CD4-positive, alpha-beta T cell (primary cell): ENCODE measurements at places on chromosomes 2 and 18.

DNA sequence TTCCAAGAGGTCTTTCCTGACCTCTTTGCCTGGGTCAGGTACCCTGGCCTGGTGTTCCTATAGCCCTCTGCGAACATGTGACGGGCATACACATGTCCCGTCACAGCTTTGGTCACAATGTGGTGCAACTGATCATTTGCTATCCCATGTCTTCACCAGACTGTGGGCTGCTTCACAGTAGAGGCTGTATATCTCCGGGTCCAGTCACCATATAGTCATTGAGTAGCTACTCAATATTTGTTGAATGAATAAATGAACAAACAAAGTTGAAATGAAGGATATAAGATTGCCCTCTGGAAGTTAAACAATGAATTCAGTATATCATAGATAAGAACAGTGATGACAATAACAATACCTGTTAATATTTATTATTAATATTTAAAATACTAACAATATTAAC is 16.8 kb downstream of the AOX1 start:
- no peak overlapping the region for H3K4me3 ChIP-seq
- no peaks in the 10 kb centered on the region for H3K36me3 ChIP-seq

GRCh38 chr18:10791169-10791831 is 265.5 kb downstream of the NAPG start:
- H3K36me3 ChIP-seq, result no peaks in the 10 kb centered on the region
- no peak overlapping the region for H3K27ac ChIP-seq
- H3K27me3 ChIP-seq, result no peaks in the 10 kb centered on the region
- peaks cover 2% of the 10 kb centered on the region for H3K4me1 ChIP-seq
- no peak for DNase-seq
- H3K4me3 ChIP-seq, result no peak overlapping the region

DNA sequence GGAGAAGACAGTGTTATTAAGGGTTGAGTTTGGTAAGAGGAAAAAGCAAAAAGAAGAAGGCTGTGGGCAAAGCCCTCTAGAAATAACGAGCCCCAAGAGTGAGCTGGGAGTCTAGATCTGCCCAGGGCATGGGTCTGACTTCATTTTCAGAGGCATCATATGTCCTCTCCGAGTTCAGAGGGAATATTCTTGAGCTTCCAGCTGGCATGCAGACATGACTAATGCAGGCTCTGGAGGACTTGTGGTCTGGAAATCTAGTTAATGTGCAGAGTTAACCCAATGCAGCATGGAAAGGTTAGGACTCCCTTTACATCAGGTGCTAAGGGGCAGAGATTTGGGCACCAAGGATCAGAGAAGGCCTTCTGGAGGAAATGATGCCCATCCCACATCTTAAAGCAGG is 7.3 kb downstream of the ACMSD start:
- H3K36me3 ChIP-seq, result no peaks in the 10 kb centered on the region
- no peak for DNase-seq
- no peaks in the 10 kb centered on the region for H3K27me3 ChIP-seq
- H3K27ac ChIP-seq, result no peak overlapping the region

- H3K27me3 ChIP-seq, result no peaks in the 10 kb centered on the region
- peak overlapping the region; percentile 99 for H3K27ac ChIP-seq
- no peaks in the 10 kb centered on the region for H3K36me3 ChIP-seq
- no peak for DNase-seq
These were observed 1.5 kb downstream of the KLF7 start for GRCh38 chr2:207164006-207164831.

DNA sequence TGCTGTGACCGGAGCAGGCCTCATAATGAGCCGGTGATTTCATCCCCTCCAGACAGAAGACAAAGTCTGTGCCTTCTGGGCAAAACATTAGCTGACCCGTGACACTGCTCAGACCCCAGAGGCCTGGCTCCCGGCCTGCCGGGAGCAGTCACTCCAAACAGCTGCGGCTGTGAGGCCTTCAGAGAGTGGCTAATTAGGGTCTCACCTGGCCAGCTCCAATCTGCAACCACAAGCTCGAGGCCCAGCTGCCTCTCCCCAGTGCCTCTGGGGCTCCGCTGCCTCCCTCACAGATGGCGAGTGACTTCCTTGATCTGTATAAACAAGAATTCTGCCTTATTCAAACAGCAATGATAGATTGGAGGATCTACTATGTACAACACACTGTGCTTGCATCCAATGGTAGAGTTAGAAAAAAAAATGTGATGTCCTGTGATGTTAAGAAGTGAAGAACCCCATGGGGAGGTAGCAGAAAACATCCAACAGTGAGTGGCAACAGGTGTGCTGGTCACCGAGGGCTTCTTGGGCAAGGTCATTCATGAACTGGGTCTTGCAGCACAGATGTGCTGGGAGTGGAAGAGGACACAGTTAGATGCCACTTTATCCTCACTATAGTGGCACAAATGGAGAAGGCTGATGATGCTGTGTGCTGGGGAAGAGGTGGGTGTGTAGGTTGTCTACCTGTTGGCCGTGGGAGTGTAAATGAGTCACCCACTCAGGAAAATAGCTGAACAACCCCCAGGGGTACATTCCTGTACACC is 98.2 kb upstream of the ASAP2 start:
- no peaks in the 10 kb centered on the region for H3K4me1 ChIP-seq
- no peak overlapping the region for H3K27ac ChIP-seq
- no peaks in the 10 kb centered on the region for H3K36me3 ChIP-seq
- no peak for DNase-seq

DNA sequence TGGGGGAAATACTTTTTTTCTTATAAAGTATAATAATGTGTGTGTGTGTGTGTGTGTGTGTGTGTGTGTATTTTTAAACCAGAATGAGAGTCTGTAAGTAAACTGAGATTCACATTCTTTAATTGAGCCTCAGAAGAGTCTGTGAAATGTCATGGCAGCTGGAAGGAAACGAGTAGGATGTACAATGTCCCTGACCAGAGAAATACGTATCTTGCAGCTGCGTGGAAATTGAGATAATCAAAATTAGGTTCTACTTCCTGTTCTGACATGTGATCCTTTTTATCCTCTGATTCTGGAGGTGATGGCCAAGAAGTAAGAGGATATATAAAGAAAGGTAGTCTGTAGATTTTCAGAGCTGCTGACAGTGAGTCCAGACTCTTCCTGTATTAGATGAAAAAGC is 50.0 kb downstream of the SH3RF3 start:
- H3K36me3 ChIP-seq, result no peaks in the 10 kb centered on the region
- H3K27ac ChIP-seq, result no peak overlapping the region
- DNase-seq, result no peak
- peaks cover 5% of the 10 kb centered on the region for H3K4me1 ChIP-seq
- no peaks in the 10 kb centered on the region for H3K27me3 ChIP-seq

DNA sequence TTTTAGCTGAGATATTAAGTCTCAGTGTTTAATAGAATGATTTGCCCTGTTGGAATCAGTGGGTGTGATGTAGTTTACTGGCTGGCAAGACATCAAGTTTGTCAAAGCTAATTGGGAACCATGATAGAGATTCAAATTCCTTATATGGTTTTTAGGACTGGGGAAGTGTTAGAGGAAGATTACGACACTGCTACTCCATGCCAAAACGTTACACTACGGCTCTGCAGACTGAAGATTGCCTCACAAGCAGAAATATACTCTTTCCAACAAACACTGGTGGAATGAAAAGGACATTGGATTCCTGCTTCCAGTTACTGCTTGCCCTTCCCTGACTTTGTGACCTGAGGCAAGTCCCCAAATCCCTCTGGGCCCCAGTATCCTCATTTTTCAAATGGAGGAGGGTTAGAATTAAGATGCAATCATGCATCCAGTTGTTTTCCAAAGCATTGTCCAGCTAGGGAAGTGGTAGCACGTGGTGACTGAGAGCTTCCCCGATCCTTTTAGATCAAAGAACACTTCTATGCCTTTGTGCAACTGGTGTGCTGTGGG is 147.6 kb downstream of the CDC42EP3 start:
- no peak overlapping the region for H3K4me3 ChIP-seq
- no peak for DNase-seq
- H3K27ac ChIP-seq, result no peak overlapping the region
- no peaks in the 10 kb centered on the region for H3K36me3 ChIP-seq

GRCh38 chr2:106057206-106057605 is 136.9 kb downstream of the UXS1 start:
- H3K27me3 ChIP-seq, result no peaks in the 10 kb centered on the region
- no peak overlapping the region for H3K27ac ChIP-seq
- DNase-seq, result peak; percentile 23

GRCh38 chr2:222318712-222319585 is 20.2 kb upstream of the PAX3 start:
- no peaks in the 10 kb centered on the region for H3K36me3 ChIP-seq
- peaks cover 32% of the 10 kb centered on the region for H3K27me3 ChIP-seq
- H3K27ac ChIP-seq, result no peak overlapping the region
- H3K4me3 ChIP-seq, result peak overlapping the region; percentile 49

DNA sequence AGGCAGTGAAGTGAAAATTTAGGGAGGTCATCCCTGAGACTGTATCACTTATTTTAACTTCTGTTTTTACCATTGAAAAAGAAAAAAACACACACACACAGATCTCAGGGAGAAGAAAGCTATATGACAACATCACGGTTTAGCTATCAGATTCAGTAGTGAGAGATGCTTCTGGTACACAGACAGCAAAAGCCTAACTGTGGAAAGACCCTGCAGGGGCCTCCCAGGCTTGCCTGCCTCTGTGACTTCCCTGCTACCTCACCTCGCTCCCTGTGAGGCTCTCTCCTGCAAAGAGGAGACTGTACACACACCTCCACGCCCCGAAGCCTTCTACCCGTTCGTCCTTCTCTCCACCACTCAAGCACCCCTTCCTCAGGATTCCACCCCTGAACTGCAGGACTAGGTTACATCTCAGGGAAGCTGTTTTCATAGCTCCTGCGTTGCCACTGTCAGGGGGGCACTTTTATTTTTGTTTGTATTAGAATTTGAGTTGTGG is 86.3 kb downstream of the EPB41L3 start:
- H3K36me3 ChIP-seq, result no peaks in the 10 kb centered on the region
- no peaks in the 10 kb centered on the region for H3K27me3 ChIP-seq
- H3K27ac ChIP-seq, result no peak overlapping the region
- no peak for DNase-seq
- H3K4me3 ChIP-seq, result no peak overlapping the region

- no peaks in the 10 kb centered on the region for H3K36me3 ChIP-seq
- H3K27me3 ChIP-seq, result peaks cover 85% of the 10 kb centered on the region
- H3K27ac ChIP-seq, result no peak overlapping the region
- H3K4me3 ChIP-seq, result no peak overlapping the region
- no peak for DNase-seq
These were observed 10.3 kb downstream of the HOXD3 start for GRCh38 chr2:176167398-176167797.

DNA sequence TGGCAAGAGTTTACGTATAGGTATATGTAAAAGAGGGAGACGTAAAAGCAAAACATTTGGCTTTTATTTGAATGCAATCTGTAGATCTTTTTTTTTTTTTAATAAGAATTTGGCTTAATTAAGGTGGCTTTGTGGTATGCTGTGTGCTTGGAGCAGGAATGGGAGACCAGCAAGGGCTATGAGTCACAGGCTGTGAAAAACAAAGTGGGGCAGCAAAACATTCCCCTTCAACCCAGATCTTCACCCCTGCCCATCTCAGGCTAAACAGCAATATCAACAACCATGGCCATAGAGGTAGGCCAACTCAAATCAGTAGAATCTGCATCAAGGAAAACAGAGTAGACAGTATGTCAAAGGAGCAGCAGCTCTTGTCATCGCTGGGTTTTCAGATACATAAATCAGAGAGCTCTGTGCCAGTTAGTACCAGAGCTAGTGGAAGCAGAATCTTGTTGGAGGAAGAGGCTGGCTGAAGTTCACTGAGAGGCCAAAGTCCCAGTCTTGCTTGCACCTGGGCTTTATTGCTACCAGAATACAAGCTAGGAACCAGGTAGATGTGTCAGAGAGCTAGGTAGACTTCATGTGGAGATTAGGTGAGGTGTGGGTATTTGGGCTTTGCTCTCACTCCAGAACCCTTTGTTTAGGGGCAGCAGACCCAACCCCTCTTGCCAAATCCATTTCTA is 191.5 kb upstream of the FANCL start:
- H3K4me1 ChIP-seq, result peaks cover 2% of the 10 kb centered on the region
- DNase-seq, result no peak
- no peaks in the 10 kb centered on the region for H3K36me3 ChIP-seq
- peaks cover 15% of the 10 kb centered on the region for H3K27me3 ChIP-seq
- H3K27ac ChIP-seq, result no peak overlapping the region

GRCh38 chr2:6860296-6860695 is 5.4 kb downstream of the CMPK2 start:
- no peak overlapping the region for H3K4me3 ChIP-seq
- no peak overlapping the region for H3K27ac ChIP-seq
- peaks cover 10% of the 10 kb centered on the region for H3K4me1 ChIP-seq
- no peak for DNase-seq

- no peak overlapping the region for H3K27ac ChIP-seq
- no peaks in the 10 kb centered on the region for H3K4me1 ChIP-seq
- DNase-seq, result no peak
- H3K36me3 ChIP-seq, result no peaks in the 10 kb centered on the region
- no peaks in the 10 kb centered on the region for H3K27me3 ChIP-seq
These were observed 24.7 kb downstream of the CYP27C1 start for GRCh38 chr2:127195140-127196074.

- DNase-seq, result no peak
- H3K4me1 ChIP-seq, result no peaks in the 10 kb centered on the region
- H3K36me3 ChIP-seq, result no peaks in the 10 kb centered on the region
- peak overlapping the region; percentile 19 for H3K4me3 ChIP-seq
- H3K27ac ChIP-seq, result no peak overlapping the region
These were observed 50.9 kb downstream of the ADNP2 start for GRCh38 chr18:80159713-80160636.

GRCh38 chr2:80887841-80888378 is 583.4 kb upstream of the LRRTM1 start:
- no peaks in the 10 kb centered on the region for H3K36me3 ChIP-seq
- H3K4me1 ChIP-seq, result no peaks in the 10 kb centered on the region
- no peak overlapping the region for H3K27ac ChIP-seq
- DNase-seq, result no peak

- H3K4me1 ChIP-seq, result no peaks in the 10 kb centered on the region
- no peak overlapping the region for H3K27ac ChIP-seq
- no peak for DNase-seq
- no peaks in the 10 kb centered on the region for H3K36me3 ChIP-seq
- H3K4me3 ChIP-seq, result no peak overlapping the region
These were observed 124.5 kb downstream of the CNTNAP5 start for GRCh38 chr2:124149571-124149970.

DNA sequence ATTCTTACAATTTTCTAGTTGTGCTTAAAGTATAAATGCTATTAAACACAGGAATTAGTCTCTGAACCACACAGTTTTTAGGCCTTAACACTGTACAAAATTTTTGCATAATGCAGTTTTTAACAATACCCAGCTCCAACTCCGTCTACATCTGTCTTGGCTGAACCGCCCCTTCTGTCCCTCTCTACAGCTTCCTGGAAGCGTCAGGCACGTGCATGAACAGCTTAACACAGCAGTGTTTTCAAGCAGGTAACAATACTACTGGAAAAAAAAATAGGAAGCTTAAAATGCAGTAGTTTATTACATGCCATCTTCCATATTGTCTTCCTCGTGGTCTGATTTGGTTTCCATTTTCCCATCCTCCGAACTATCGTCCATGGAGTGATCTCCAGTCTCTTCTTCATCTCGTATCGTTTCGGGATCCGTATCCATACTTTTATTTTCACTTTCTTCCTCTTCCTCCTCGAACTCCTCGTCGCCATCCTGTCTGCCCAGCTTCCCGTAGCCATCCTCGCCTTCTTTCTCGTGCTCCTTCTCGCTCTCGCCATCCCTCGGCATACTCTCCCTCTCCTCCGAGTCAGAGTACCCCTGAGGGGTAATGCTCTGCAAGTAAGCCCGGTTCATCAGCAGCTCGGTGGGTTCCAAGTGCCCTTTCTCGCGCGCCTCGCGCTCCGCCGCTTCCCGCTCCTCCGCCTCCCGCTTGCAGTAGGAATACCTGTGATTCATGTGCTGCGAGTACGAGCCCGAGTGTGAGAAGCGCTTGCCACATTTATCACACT is 130.6 kb downstream of the ZEB2 start:
- no peaks in the 10 kb centered on the region for H3K4me1 ChIP-seq
- no peak overlapping the region for H3K27ac ChIP-seq
- no peaks in the 10 kb centered on the region for H3K36me3 ChIP-seq
